Stimulated activated CD8-positive, alpha-beta memory T cell treated with anti-CD3 and anti-CD28 coated beads, Interleukin-4, amount 100 ng/mL, for 48 hours (primary cell): ENCODE measurements at places on chromosomes 4 and X.

GRCh38 chrX:155611302-155611701 is 1.4 kb downstream of the TMLHE start:
- DNase-seq = no peak

- DNase-seq = no peak
Observed at GRCh38 chr4:3016961-3017360, 53.6 kb downstream of the GRK4 start.

- peak; percentile 58 for DNase-seq
Observed at GRCh38 chr4:140012688-140013486, 141.1 kb downstream of the MAML3 start.

- DNase-seq = no peak
Observed at GRCh38 chr4:15774020-15774420, 4.1 kb upstream of the CD38 start.

- no peak for DNase-seq
Observed at GRCh38 chr4:35934320-35934981, 309.9 kb downstream of the ARAP2 start.

- DNase-seq = peak; percentile 36
Observed at GRCh38 chr4:154490583-154491340, 837 bp downstream of the DCHS2 start.

DNA sequence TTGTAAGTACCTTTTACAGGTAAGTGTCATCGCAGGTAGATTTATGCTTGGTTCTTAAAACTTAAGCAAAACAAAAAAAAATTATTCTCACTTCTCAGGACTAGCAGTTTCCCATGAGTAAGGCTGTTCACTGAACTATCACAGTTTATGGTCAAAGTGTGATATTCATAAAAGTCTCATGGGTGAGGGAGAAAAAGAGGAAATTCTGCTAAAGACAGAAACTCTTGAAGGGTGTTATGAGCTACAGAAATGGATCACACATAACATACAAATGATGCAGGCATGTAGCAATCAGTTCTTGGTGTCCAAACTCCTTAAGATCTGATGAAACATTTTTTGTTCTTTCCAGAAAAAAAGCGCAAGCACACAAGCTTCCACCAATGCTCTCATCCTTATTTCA is 8.5 kb downstream of the RAB9A start:
- DNase-seq = no peak

GRCh38 chr4:41791557-41791956 is 43.0 kb upstream of the PHOX2B start:
- DNase-seq = no peak

GRCh38 chrX:100931218-100931924 is 2.7 kb upstream of the XKRX start:
- DNase-seq = peak; percentile 24

GRCh38 chr4:8723222-8723980 is 130.8 kb downstream of the CPZ start:
- DNase-seq = no peak
